Activated CD8-positive, alpha-beta memory T cell treated with anti-CD3 and anti-CD28 coated beads for 24 hours (primary cell): ENCODE measurements at places on chromosomes 12 and 14.

GRCh38 chr14:51828017-51828797, 32.2 kb upstream of the GNG2 start:
- peak; percentile 78 for DNase-seq

GRCh38 chr12:64419696-64420095, 15.5 kb downstream of the XPOT start:
- no peak for DNase-seq

DNA sequence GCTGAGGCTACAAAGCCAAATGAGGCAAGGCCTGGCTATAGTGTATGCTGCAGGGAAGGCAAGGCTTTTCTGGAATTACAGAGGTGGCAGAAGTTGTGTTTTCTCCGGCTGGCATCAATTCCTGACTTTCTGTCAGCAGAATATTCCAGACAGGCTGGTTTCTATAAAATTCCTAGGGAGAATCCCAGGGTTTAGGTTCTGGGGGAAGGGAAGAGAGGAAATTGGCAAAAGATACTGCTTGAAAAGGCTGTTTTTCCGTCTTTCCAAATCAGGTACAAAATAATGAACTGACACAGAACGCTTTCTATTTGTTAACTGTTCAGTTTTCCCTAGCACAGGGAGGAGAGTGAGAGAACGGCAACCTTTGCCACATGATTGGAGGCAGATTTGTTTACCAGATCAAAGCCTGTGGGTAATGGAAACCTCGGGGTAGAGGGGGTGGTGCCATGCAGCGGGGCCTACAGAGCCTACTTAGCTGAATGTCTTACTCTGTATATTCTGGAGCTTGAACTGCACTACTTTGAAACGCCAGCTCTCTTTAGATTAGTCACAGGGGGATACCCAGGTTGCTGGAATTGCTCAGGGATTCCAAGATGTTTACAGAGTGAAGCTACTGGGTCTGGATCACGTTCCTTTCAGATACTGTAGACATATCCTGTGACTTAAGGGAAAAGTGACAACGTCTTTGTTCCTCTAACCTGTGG, 65.8 kb upstream of the DACT1 start:
- DNase-seq, result peak; percentile 65

DNA sequence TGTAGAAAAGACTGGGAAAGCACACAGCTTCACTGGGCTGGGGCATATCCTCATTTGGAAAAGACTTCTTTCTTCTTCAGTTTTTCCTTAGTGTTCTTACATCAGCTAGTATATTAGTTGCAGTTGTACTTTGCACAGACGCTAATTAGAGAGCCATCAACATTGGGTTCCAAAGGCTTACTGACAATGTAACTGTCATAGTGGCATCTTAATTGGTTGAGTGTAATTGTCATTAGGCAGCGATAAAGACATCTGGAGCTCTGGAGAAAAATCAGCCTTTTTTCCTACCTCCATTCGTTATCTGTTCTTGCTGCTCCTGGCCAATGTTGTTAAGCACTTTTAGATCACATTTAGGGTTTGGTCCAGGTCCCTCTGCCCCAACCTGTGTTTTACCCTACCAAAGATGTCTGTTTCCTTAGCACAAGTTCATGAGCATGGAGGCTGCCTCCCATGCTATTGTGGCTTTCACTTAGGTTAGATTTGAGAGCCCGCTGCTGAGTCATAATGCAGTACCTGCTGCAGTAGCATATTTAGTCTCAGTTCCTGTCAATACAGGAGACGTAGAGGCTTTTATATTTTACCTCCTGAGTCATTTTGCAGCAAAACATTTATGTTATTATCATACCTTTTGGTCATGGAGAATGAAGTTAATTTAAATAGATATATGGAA, 49.2 kb downstream of the FBXW8 start:
- no peak for DNase-seq

DNA sequence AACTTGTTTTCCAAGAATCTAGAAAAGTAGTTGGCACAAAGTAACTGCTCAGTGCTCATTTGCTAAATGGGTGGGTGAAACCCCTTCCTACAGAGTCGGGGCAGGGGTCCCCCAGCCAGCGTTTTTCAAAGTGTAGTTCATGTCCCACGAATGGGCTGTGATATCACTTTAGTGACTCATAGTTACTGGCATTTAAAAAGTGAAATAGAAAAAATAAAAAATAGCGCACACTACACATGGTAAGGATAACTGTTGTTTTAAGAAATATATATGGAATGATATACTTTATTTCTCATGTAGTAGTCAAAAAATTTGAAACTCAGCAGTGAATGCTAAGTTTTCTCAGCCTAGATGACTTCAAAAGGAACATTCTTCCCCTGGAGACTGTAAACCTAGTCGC, 250.4 kb downstream of the CHST11 start:
- DNase-seq, result no peak

GRCh38 chr14:88002421-88003075, 2.4 kb upstream of the GPR65 start:
- DNase-seq, result no peak

GRCh38 chr14:68634332-68634731, 158.5 kb downstream of the ZFP36L1 start:
- peak; percentile 28 for DNase-seq

DNA sequence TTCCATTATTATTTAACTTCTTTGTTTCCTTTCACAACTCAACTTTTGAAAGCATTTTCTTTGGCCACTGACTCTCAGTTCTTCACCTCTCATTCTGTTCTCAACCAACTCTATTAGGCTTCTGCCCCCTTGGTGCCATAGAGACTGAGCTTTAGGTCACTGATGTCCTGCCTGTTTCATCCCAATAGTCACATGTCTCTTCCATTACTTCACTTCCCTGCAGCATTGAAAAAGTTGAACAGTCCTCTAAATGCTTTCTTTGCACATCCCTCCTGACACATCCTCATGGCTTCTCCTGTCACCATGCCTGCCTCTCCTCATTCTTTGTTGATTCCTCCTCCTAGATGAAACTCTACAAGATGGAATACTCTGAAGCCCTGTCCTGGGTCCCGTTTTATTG, 2.7 kb downstream of the CLEC12A start:
- no peak for DNase-seq

DNA sequence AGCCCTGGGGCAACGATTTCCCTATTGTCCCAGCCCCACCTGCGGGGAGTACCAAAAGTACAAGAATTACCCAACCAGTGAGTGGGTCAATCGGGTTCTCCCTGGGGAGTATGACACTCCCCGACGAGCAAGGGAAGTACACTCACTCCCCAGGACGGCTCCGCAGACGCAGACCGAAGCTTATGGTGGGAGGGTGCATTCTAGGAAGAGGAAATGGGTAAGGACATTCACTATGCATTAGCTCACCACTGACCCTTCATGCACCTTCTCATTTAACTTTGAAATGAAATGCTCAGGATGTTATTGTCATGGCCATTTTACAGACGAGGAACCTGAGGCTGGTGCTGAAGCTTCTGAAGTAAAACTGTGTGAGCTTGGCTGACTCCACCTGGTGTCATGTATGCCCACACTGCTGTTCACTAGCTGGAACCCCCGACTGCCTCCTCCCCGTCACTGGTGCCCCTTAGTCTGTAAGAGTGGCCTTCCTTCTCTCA, 45.8 kb upstream of the TMED10 start:
- DNase-seq, result no peak

DNA sequence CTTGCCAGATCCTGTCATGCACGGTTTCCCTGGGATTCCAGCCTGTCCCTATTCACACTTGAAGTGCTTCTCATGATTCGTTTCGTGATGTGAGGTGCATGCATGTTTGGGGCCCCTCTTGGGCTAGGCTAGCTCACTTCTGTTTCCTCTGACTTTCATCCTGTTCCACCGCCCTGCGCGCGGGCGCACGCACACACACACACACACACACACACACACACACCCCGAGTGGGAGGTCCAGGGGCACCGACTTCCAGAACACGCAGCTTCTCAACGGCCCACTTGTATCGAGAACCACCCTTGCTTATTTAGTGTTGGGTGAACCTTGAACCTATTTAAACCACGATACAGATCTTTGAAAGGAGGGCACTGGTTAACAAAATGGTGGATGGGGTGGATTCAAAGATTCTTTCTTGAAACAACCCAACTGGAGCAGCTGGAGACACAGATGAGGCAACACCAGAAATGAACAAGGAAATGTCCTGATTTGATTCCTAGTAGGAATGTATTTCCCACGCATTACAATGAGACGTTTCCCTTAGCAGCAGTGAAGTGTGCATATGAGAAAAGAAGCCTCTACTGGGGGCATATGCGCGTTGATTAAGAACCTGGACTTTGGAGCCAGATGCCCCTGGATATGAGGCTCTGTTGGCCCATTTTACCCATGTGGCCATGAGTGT, 16.3 kb downstream of the ELK3 start:
- peak; percentile 71 for DNase-seq

- DNase-seq, result no peak
Measured at GRCh38 chr12:87430444-87430843, 598.8 kb downstream of the C12orf50 start.

GRCh38 chr12:51864833-51865670, 16.5 kb upstream of the FIGNL2 start:
- no peak for DNase-seq

- no peak for DNase-seq
Measured at GRCh38 chr12:56029666-56030293, 8.9 kb downstream of the IKZF4 start.

DNA sequence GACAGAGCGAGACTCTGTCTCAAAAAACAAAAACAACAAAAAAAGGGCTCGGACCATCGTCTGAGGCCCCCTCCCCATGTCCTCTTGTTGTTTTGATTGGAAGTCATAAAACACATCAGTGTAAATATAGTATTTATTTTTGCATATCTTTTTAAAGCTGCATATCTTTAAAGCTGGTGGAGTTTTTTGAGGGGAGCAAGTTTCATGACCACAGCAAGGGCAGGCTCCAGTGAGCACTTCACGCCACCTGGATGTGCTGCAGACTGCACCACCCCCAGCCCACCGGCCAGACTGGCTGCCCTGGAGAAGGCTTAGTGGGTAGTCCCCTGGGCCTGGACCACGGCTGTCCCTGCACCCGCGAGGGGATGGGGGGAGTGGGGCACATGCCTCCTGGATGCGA, 11.9 kb upstream of the BCL7A start:
- no peak for DNase-seq

DNA sequence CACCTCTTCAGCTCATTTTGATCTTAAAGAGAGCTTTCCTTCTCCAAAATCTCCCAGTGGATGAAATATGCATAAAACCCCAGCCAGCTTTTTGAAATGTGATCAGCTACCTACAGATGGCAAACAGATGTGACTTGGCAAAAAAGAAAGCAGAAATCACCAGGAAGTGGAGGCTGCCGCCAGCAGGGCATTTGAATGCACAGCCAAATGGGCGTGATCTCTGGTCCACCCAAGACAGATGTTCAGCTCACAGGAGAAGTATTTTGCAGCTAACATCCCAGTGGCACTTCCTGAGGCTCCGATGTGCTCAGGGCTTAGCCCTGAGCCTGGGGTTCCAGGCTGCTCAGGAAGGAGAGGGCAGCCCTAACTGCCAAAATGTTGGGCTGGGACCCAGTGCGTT, 78.3 kb downstream of the LGMN start:
- DNase-seq, result no peak

DNA sequence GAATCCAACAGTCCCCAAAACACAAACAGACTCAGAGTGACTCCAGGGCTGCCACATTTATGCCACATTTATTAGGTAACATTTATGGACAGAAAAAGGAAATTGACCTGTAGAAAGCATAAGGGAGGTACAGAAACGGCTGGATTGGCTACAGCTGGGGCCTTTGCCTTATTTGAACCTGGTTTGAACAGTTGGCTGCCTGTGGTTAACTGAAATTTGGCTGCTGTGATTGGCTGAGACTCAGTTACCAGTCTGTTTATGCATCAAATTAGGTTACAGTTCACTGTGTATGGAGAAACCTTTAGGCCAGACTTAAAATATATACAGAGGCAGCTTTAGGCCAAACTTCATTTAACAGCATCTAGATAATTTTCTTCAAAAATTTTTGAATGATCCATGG, 27.8 kb upstream of the PCNX1 start:
- no peak for DNase-seq

DNA sequence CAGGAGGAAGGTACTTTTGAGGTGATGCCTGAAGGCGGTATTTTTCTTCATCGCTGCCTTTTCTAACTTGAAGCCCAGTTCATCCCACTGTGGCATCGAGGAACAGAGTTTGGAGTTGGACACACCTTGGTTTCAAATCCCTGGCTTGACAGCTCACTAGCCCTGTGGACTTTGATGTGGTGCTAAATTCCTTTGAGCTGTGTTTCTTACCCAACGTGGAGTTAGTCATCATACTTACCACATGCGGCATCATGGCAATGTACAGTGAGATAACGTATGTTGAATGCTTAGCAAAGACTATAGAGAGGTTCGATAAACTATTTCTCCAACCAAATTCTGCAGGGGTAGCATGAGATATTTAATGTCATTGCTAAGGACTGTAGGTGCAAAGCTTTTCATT, 3.4 kb downstream of the PLEKHG3 start:
- DNase-seq, result no peak

DNA sequence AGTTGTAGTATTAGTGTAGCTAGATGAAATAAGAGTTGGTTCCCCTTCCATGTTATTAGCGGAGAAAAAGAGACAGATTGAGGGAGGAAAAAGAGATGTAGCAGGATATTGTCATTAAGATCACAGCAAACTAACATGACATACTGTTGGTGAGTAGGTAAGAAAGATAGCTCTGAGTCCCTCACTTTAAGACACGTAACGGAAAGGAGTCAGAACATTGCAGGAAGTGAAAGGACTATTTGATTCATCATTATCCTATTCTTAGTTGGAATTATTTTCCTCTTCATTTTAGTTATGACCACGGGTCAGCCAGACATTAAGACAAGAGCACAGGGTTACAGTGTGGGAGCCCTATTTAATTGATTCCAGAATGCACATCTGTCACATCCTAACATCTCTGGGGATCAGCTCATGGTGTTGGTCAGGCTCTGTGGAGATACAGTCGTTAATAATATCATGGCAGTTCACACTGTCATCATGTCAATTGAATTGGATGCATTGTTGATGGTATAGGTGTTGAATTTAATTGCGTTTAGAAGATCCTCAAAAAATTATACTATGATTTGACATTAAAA, 55.0 kb downstream of the TMX1 start:
- no peak for DNase-seq

- no peak for DNase-seq
Measured at GRCh38 chr12:85713373-85713772, 122.8 kb downstream of the RASSF9 start.

- DNase-seq, result no peak
Measured at GRCh38 chr12:96103067-96103644, 67.8 kb upstream of the LTA4H start.

- no peak for DNase-seq
Measured at GRCh38 chr12:91179315-91179714, 3.3 kb downstream of the DCN start.

DNA sequence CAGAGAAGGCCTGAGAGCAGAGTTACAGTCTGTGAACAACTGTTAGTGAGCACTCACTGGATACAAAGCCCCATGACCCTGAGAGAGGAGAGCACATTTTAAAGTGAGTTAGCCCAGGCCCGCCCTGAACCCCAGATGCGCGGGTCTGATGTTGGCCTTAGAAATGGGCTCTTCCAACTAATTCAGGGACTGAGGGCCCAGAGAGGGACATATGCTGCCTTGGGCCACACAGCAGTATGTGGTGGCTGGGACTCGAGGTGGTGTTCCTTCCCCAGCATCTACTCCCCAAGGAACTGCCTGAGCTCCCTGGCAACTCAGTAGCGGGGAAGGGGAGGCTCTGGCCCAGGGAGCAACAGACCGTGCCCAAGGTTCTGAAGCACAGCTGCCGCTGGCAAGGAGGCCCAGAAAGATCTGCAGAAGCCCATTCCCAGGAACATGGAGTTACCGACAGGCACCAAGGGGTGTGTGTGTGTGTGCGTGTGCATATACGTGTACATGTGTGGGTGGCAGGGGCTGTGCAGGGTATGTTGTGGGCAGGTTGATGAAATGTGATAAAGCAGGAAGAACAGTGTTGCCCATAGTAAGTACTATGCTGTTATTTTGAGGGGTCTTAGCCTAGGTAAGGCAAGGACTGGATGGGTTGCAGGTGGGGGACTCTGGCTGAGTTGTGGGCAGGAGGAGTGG, 40.5 kb downstream of the KRT80 start:
- no peak for DNase-seq
